T-helper 2 cell (primary cell): ENCODE measurements at places on chromosomes 7 and 10.

GRCh38 chr10:4319870-4320367, 506.1 kb upstream of the AKR1E2 start:
- no peak for DNase-seq

DNA sequence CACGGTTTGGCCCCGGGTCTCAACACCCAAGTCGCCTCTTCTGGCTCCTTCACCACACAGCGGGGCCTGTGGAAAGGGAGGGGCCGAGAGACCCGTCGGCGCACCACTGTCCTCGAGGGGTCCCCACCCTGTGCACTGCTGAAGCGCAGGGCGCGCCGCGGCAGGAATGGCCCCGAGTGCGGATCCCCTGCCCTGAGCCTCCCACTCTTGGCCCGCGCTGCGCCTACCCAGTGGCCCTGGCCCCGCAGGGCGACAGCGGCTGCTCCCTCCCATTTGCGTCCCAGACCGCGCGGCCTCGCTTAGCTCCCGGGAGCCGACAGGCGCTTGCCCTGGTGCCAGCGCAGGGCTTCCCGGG, 2.1 kb upstream of the SFMBT2 start:
- no peak for DNase-seq

- peak; percentile 34 for DNase-seq
Measured at GRCh38 chr10:105952153-105952552, 1212.4 kb downstream of the SORCS1 start.

DNA sequence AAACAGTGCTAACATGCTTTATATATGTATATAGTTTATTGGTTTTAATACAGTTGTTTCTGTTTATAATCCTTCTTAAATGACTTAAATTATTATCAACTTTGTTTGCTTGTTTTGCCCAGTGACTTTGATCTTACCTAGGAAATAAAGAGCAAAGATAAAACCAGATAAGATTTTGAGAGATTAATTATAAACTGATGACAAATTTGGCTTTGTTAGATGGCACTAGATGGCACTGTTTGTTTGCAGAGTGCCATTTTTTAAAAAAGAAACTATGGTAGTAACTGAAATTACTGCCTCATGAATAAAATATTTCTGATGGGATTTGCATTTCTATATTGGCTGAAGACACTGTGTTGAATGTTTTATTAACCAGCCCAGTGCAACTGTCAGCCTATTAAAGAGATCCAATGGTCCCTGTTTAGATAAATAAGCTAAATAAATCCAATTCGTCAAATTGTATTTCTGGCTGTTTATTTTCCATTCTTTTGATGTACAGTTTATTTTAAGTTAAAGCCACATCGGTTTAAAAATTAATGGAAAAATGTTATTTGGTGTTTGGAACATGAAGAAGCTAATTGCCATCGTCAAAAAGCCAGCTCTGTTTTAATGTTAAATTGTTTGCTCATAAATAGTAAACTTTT, 28.7 kb downstream of the VTI1A start:
- no peak for DNase-seq

DNA sequence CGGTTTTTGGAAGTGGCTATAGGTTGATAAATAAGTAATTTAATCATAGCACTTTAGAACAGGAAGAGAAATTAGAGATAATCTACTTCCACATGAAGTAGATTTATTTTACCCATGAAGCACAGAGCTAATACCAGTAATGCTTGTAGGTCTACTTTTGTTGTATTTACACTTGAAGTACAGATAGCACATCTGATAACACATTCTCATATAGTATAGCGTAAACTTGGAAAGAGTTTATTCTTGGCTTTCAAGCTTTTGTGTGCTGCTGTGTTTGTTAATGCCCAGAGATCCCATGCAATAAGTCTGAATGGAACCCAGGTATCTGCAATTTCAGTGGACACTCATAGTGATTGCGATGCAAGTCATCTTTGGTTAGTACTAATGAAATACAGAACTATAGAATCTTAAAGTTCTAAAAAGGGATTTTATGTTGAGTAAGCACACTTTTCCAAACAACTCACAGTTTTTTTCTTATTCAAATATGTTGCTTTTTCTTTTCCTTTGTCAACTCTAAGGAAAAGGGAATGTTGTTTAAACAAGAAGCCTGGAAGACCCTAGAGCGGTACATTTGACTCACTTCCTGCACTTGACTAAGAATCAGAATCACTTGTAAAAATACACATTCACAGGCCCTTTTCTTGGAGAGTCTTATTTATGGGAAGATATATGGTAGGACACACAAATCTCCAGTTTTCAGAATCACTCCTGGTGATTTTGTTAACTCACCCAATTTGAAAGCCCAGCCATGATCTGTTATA, 105.8 kb downstream of the GNAI1 start:
- no peak for DNase-seq

DNA sequence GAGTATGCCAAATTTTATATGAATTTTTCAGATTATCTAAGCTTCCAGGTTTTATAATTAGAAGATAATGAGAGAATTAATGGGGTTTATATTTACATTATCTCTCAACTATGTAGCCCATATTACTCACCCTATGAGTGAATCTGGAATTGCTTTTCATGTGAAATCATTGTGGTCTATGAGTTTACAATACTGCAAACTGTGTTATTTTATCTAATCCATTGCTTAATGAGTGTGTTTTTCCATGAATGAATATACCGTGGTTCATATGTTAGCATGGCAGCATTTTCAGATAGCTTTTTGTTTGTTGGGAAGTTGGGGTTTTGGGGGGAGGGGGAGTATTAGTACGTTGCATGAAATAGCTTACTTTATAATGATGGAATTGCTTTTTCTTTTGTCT, 44.5 kb downstream of the FGFBP3 start:
- DNase-seq = no peak
